Sciatic nerve (tissue), 2 donors: ENCODE measurements at places on chromosomes 3 and 15.

GRCh38 chr15:40594429-40594836, 384 bp downstream of the KNL1 start:
- DNase-seq = no peak

- no peak for DNase-seq
These were observed 212.1 kb downstream of the P3H2 start for GRCh38 chr3:189908646-189909045.

DNA sequence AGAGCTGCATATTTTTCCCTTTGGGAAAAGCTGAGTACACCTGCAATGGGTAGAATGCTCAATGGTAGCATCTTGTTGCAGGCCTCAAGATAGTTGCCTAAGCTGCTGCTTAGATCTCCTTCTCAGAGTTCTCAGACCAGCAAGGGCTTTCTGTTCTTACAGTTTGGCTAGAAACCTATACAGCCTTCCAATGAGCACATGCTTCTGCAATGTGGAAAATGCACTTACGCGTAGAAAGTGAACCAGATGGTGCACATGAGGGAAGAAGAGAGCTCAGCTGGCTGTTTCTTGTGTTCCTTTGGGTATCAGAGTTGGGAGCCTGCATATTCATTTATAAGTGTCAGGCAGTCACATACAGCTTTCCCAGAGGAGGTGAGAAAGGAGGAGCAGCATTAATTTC, 136.4 kb downstream of the B3GALNT1 start:
- DNase-seq = no peak

DNA sequence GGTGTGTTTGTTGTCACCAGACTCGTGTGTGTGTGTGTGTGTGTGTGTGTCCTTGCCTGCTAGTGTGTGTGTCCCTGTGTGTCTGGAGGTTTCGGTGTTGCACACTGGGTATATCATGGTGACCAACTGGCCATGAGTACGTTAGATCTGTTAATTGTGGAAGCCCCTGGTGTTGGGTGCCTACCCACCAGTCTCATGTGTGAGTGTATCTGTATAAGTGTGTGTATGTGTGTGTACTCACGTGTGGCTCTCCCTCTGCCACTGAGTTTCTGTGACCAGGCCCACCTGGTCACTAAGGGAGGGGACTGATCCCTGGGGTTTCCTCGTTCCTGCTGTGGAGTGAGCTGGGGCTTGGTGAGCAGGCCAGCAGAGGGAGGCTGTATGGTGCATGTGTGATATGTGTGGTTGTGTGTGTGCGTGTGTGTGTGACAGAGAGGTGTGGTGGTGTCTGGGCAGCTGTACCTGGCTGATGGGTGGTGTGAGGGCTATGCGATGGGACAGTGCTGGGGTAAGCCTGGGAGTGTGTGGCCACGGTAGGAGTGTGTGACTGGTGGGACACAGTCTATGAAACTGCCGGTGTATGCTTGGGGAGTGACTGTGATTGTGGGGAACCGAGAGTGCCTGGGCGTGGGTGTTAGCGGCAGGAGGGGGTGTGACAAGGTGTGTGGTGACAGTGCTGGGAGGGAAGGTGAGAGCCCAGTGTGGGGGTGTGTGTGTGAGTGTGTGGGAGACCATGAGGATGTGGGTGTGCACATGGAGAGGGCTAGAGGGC, 1.8 kb downstream of the PRKCD start:
- DNase-seq = no peak
